ENCODE measurements at places on chromosomes 4 and X.

GRCh38 chrX:80806557-80806956 lies 3.1 kb downstream of the BRWD3 start:
- DNase-seq, result no peak

DNA sequence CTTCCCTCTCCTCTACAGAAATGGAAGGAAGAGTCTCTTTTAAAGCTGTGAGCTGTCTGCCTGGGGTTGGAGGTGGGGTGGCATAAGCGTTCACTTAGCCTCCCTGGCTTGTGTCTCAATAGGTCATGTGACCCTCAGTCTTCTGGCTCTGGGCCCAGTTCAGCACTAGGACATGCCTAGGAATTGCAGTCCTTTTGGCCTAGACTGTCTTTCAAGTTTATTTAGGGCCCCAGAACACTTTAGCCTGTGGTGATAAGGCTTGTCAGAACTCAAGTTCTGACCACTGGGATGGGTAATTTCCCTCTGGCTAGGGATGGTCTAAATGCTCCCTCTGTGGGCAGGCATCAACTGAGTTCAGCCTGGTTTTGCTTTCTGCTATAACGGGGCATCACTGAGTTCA lies 34.3 kb upstream of the ARMCX4 start:
- no peak for DNase-seq

DNA sequence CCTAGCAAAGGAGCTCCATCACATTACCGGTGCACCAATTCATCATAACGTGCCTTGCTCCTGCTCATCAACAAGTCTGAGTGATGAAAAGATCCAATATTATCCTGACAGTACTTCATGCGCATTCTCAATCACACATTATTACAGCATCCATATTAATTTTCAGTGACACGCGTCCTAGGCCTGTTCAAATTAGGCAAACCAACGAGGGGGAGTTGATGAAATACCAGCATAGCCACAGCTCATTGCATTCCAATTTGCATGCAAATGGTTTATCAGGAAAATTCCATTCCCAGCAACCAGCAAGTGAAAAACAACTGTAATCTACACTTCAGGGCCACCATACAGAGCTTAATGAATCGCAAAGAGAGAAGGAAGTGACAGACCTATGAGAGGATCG lies 236.9 kb downstream of the DCLK2 start:
- DNase-seq, result peak; percentile 54

DNA sequence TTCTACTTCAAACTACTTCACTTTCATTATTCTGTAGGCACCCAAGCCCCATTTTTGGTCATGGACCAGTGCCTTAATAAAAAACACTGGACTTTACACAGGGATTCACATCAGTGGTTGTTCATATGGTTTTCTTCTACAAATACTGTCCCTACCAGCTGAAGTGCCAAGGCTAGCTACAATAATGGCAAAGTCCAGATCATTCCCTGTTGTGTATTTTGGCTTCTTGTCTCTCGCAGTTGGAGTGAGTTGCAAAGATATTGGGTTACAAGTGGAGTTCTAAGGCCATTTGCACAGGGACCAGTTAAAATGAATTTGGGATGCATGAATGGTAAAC lies 16.7 kb upstream of the ANKRD17 start:
- no peak for DNase-seq

DNA sequence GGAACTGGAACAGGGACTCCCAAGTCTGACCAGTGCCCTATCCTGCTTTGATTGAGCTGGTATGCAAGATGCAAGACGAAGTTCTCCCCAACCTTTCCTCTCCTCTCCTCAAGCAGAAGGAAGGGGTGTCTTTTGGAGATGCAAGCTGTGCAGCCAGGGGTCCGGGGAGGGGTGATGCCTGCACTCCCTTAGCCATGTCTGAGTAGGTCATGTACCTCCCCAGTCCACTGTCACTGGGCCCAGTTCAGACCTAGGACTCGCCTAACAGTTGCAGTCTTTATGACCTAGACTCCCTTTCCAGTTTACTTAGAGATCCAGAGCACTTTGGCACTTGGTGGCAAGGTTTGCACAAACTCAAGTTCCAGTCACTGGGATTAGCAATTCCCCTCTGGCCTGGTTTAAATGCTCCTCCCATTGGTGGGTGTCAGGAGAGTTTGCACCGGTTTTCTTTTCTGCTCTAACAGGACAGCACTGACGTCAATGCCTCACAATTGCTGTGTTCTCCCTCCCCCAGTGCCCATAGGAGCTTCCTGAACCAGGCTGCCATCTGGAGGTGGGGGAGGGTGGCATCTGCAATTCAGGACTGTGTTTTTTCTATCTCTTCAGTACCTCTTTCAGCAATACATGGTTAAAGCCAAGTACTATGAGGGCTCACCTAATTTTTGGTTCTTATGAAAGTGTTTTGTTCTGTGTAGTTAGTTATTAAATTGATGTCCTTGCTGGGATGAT lies 782.2 kb downstream of the ARAP2 start:
- no peak for DNase-seq

DNA sequence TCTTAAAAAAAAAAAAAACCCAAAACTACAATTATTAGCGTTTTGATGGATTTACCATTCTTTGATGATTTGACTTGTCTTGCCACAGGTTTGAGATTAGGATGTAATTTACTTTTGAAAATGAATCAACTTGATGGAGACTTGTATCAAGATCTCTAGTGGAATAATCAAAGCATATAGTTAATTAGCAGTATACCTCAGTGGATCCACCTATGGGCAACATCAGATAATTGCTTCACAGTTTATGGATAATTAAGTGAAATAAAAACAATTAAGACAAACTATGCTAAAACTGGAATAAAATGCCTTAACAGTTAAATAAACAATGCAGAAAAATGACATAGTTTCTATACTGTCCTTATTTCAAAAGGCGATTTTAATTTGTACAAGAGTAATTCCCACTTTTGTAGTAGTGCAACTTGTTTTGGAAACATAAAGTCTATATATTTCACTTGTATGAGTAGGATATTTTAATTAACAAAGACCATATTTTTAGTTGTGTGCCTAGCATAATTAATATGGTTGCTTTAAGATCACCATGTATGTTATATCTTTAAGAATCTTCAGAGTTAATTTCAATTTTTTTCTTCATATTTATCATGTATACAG lies 4.2 kb downstream of the CPEB2 start:
- peak; percentile 11 for DNase-seq

GRCh38 chr4:2696423-2696822 lies 59.7 kb downstream of the TNIP2 start:
- no peak for DNase-seq

- no peak for DNase-seq
Observed at GRCh38 chr4:167028976-167029375, 205.3 kb downstream of the SPOCK3 start.

DNA sequence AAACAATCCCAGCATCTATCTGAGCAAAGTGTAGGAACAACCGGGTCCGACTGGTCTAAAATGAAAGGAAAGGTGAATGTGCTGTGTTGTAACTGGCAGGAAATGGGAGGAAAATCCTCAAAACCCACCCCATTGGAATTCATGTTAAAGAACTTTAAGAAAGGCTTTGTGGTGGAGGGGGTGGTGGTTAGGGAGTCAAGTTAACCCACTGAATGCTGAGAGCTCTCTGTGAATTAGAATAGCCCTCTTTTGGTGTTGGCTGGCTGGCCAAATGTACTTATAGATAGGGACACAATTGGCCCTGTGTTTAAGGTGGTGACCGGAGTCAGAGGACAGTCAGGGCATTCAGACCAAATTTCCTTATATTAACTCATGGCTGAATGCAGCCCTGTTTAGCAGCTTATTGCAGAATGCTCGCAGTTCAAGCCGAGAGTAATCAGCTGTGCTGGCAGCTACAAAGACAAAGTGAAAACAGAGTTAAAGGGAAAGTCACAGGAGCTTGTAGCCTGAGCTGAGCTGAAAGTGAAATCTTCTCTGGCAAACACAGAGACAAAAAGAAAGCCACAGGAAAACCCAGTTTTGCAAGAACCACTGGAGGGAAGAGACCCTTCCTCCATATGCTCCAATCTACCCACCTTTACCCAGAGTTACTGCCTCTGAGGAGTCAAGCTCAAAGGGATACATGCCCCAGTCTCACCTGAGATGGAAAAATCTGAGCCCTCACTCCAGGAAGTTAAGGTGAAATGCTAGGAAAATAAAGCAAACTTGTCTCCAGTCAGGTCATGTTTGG lies 38.5 kb upstream of the UGT2B7 start:
- DNase-seq, result no peak

GRCh38 chr4:168630445-168631187 lies 133.8 kb downstream of the PALLD start:
- DNase-seq, result peak; percentile 91

- no peak for DNase-seq
Observed at GRCh38 chrX:49029876-49030275, 13.3 kb downstream of the TFE3 start.

GRCh38 chr4:168751263-168752225 lies 254.7 kb downstream of the PALLD start:
- DNase-seq, result peak; percentile 72

DNA sequence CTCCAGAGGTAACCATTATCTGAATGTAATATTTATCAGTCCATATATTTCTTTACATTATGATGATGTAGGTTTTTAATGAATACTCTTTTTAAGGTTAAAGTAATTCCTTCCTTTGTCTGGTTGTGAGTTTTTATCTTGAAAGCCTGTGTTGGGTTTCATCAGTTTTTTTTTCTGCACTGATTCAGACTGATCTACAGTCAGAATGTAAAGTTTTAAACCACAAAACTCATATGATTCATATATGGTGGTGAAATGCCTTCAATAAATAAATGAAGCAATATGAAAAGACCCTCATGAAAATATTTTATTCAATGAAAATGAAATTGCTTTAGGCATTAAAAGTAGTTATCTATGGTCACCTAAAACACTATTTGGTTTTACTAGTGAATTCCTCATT lies 47.1 kb downstream of the SORBS2 start:
- peak; percentile 44 for DNase-seq

DNA sequence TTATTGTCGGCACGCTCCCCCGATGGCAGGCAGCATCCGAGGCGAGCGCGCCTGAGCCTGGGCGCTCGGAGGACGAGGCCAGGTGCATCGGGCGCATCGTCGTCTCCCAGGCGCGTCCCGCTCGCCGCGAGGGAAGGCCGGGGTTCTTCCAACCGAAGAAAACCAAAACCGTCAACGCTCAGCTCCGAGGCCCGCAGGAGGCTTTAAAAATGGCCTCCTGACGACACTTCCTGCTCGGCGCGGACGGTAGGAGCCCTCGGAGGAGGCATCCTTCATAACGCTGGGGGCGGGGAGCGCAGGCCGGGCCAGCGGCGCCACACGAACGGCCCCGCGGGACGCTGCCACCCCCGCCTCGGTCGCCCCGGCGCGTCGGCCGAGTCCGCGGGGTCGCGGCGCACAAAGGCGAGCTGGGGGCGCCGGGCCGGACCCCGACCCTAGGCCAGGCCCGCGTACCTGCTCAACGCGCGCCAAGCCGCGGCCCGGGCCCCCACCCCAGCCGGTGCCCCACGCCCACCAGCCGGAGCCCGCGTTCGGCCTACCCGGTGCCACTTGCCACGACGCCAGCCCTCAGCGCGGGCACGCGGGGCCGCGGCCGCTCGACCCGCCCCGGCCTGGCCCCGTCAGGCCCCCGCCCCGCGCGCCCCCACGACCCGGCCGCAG lies 501 bp downstream of the ZNF518B start:
- peak; percentile 67 for DNase-seq

GRCh38 chrX:120726294-120726693 lies 96.4 kb upstream of the C1GALT1C1 start:
- DNase-seq, result no peak

DNA sequence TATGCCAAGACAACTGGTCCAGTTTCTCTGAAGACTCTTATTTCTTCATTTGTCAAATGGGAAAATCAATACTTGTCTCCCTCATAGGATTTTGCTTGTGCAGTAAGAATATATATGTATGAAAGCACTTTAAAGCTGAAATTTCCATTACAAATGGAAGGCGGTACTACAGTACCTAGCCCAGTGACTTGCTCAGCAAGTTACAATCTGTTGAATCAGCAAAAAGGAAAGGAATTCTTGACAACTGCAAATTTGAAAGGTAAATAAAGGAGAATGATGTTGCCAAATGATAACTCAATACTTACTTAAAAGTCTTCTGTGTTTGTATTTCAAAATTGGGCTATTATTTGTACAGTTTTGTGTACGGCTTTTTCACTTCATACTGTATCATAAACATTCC lies 71.1 kb downstream of the PKD2 start:
- no peak for DNase-seq

- DNase-seq, result no peak
Observed at GRCh38 chrX:7972586-7972985, 45.4 kb upstream of the PNPLA4 start.

DNA sequence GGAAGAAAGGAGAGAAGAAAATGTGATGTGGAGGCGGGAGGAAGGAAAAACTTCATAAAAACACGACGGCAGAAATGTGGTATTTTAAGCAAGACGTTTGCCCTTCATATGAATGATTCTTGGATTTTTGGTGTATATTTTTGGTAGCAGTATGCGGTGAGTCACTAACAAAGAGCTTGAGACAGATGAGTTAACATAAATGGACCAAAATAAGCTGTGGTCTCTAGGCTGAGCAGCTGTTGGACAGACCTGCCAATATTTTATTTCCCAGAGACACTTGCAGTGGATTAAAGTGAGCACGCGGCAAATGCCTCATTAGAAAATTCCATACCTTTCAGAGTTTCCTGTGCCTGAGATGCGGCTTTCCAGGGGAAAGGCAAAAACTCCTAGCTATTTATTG lies 43.1 kb upstream of the RPS6KA3 start:
- peak; percentile 68 for DNase-seq
